NCI-H345 (cell line): ENCODE measurements at places on chromosomes 5 and 9.
A peak's percentile ranks its signal among the peaks of the same experiment; 100 is the strongest.

DNA sequence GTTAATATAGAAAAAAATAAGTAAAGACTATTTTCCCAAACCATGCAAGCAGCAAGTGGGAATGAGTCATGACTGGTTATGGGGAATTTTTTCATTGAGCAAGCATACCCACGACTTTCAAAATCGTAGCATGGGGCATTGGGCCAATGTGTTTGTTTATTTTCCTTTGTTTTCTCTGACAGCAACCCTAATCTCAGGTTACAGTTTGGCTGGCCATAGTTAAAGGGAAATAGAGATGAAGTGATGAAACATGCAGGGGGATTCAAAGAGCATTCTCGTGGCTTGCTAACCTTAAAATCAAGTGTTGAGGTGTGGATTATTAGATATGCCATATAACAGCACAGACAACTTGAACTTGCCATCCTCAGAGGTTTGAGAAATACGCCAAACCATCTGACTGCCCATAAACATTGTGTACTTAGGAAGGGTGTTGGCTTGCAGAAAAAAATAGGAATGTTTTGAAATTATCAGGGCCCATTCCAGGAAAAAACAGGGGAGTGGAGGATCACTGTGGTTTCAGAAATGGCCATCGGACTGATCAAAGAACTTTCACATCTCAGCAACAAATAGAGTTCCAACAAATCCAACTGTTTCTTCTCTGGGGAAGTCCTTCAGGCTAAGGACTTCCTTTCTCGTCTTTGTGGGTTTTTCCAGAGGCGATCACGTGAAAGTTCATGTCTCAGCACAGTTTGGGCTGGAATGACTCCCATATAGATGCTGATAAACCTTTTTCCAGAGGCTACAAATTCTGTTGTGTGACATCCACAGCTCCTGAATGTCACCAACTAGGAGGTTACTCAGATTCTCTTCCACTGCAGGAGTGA is 259.1 kb downstream of the SYK start:
- DNase-seq: peak; percentile 81

- DNase-seq: no peak
Measured at GRCh38 chr5:56175488-56175887, 57.6 kb downstream of the ANKRD55 start.

GRCh38 chr9:77598524-77598923 is 49.6 kb downstream of the GNA14 start:
- peak; percentile 29 for DNase-seq

DNA sequence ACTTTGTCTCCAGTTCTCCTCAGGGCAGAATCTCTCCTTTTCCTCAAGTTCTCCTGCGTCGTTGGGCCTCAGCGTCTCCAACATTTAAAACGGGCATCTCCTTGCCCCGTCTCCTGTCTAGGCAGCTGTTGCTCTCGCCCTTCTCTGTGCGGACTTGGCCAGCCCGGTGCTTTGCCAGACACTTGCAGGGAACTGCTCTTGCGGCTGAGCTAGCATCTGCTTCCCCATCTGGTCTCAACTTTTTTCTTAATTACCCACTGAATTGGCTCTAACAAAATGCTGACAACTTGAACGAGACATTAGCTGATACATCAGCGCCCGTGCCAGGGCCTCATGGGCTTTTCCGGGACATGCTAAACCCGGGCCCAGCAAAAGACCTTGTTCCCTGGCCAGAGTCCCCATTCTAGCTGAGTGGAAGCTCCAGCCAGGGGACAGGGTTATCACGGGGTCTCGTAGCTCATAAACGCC is 25.1 kb downstream of the ZNF618 start:
- DNase-seq: no peak

- DNase-seq: no peak
Measured at GRCh38 chr5:2164586-2164985, 281.9 kb upstream of the IRX4 start.

DNA sequence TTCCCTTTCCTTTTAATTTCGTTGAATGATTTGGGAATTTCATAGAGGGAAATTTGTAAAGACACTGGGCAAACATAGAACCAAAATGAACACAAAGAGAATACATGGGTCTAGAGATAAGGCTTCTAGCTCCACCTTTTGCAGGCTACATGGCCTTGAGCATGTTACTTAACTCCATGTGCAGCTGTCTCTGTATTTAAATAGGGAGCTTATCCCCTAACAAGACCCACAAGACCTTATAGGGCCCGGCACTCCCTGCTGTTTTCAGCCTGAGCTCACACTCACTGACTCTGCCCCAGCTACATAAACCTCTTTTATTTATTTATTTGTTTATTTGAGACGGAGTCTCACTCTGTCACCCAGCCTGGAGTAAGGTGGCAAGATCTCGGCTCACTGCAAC is 30.6 kb upstream of the TLE1 start:
- DNase-seq: no peak

DNA sequence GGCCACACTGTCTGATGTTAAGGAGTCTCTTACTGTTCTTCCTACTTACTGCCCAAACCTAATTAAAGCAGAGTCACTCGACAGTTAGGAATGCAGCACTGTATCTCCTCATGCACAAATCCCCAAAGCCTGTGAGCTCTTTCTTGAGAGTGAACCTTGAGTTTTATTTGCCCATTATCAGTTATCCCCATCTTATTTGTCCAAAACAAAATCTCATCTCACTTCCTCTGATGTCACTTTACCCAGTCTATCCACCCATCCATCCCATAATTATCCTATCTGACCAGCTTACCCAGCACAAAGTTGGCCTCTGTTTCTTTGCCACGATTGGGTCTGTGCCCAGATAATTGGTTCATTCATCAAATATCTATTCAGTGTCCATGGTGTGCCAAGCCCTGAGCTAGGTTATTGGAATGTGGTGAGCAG is 250.8 kb downstream of the SLIT3 start:
- DNase-seq: no peak

- DNase-seq: no peak
Measured at GRCh38 chr9:109253637-109254284, 67.1 kb downstream of the EPB41L4B start.

DNA sequence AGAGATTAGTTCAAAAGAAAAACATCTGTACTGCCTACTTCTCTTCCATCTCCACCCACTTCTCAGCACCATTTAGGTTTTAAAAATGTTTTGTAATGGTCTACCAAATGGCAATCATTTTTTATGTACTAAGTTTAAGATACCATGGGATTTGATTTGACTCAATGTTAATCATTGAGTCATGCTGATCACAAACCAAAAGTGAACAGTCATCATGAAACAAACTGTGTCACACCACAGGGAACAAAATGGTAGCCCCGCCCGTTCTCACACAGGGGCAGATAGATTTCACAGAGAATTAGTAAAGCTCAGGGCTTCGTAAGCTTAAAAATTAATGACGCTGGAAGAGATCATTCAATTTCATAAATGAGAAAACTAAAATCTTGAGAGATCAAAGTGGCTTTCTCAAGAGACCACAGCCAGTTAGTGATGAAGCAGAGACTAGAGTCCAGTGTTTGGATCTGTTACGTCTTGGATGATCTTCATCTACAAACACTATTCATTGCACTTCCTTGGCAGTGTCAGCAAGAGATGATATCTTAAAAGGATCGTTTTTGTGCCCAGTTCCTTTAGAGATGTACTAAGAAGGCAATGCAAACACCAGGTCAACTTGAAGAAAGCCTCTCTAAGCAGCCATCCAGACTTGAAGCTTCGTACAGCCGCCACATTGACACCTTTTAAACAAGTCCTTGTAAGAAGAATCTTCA is 33.9 kb upstream of the TRIO start:
- no peak for DNase-seq

GRCh38 chr5:75348241-75348640 is 11.2 kb downstream of the HMGCR start:
- no peak for DNase-seq

- DNase-seq: no peak
Measured at GRCh38 chr5:172085738-172086137, 79.3 kb upstream of the FBXW11 start.

- no peak for DNase-seq
Measured at GRCh38 chr5:14675865-14676300, 11.4 kb downstream of the OTULIN start.

DNA sequence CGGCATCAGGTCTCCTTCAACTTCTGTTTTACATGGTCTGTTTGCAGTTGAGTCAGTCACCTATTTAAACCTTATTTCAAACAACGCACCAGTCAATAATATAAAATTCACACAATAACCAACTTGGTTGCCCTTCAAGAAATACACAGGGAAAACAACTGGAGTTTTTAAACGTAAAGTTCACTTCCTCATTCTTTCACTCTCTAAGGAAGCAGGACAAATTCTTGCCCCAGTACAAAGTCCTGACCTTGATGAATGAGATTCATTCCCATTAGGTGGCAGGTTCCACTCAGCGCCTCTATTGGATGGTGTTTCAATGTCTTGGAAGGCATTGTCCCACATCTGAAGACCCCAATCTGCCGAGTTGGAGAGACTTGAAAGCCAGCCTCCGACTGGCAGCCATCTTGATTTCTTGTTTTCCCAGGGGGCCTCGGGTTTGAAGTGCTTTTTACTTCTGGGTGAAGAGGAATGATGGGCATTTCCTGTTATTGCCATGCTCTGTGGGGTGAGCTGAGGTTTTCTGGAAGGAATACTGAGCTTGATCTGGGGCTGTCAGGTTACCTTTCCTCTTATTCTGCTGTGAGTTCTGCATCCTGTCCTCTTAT is 105.0 kb downstream of the ACER2 start:
- DNase-seq: no peak

GRCh38 chr9:104969116-104969515 is 41.2 kb upstream of the ABCA1 start:
- DNase-seq: no peak

DNA sequence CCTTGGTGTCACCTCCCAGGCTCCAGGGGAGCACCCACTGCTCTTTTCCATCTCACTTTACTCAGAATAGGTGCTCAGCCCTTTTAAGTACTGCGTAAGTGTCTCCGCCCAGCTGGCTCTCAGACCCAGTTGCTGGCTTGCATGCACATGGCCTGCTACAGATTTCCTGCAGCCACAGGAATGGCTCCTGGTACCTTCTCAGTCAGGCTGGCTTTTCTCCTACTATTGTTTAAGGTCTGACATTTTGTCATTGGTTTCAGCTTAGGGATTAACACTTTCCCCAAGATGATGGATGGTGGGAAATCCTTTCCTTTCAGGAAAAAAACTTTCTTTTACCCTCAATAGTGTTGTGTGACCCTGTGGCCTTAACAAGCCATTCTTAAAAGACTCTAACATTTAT is 1652.3 kb upstream of the WWC1 start:
- DNase-seq: no peak

DNA sequence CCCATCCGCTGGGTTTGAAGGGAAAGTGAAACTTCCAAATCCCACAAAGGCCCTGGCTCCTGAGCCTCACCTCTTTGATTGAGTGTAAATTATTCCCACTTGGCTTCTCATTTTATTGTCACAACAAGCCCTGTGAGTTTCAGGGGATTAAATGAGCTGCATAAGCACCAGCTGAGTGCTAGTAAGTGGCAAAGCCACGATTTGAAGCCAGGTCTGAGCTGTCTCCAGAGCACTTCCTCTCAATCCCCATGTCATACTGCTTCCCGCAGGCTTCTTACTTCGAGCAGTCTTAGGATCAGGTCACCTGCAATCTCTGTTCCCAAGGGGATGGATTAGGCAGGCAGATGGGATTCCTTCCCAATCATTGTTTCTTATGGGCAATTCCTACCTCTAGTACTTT is 18.0 kb downstream of the RPS14 start:
- no peak for DNase-seq

DNA sequence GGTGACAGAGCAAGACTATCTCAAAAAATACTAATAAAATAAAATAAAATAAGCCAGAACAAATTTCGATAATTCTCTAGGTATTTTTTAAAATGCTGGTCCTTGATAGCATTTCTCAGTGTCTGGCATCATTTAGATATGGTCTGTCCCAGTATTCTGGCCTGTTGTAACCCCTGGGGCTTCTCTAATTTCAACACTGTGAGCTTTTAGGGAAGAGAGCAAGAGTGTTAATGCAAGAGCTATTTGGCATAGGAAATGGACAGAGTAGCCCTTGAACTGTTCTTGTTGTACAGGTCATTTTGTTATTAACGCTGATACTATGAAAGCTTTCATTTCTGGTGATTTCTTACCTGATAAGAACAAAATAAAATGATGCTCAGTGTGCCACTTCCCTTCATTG is 112.2 kb upstream of the ZNF608 start:
- DNase-seq: no peak

- DNase-seq: peak; percentile 52
Measured at GRCh38 chr5:127754259-127754658, 51.1 kb downstream of the CCDC192 start.

DNA sequence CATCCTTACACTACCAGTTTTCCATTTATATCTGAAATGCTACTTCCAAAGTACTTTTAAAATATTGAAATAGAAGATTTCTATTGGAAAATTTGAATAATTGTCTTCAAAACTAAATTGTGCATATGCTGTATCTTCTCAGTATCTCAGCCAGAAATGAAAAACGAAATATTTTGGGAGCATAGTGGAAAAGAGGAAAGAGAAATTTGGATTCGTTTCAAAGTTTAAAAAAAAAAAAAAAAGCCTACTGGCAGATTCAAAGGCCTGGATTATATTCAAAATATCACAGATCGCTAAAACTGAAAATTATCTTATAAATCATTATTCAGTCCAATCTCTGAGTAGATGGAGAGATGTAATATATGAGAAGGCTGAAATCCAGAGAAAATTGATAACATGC is 440.7 kb downstream of the TAF11L14 start:
- no peak for DNase-seq

- DNase-seq: no peak
Measured at GRCh38 chr9:131422241-131422792, 28.4 kb downstream of the PRRC2B start.

DNA sequence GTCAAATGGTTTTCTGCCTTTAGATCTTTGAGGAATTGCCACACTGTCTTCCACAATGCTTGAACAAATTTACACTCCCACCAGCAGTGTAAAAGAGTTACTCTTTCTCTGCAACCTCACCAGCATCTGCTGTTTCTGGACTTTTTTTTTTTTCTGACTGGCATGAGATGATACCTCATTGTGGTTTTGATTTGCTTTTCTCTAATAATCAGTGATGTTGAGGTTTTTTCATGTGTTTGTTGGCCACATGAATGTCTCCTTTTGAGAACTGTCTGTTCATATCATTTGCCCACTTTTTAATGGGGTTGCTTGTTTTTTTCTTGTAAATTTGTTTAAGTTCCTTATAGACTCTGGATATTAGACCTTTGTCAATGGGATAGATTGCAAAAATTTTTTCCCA is 129.2 kb upstream of the PTGER4 start:
- no peak for DNase-seq
